Activated CD4-positive, alpha-beta T cell treated with anti-CD3 and anti-CD28 coated beads, Interleukin-2, amount 10 ng/mL, durations not matched to agents 7 days and 5 days (primary cell): ENCODE measurements at places on chromosomes 12 and 14.

- no peak overlapping the region for H3K4me3 ChIP-seq
- no peak for DNase-seq
- no peaks in the 10 kb centered on the region for H3K4me1 ChIP-seq
- no peaks in the 10 kb centered on the region for H3K27me3 ChIP-seq
- H3K27ac ChIP-seq = no peak overlapping the region
Measured at GRCh38 chr12:100959481-100959880, 164.9 kb downstream of the ANO4 start.

DNA sequence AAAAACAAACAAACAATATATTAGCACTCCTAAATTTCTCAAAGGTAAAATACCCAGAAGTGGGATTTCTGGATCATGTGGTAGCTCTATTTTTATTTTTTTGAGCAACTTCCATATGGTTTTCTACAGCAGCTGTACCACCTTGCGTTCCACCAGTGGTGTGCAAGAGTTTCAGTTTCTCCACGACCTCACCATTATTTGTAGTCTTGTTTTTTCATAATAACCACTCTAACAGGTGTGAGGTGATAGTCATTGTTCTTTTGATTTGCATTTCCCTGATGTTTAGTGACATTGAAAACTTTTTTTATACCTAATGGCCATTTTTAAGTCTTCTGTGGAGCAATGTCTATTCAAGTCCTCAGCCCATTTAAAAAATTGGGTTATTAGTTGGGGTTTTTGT, 127.3 kb upstream of the SLC38A2 start:
- H3K4me1 ChIP-seq = peaks cover 3% of the 10 kb centered on the region
- no peaks in the 10 kb centered on the region for H3K27me3 ChIP-seq
- DNase-seq = no peak
- no peak overlapping the region for H3K27ac ChIP-seq
- H3K4me3 ChIP-seq = no peak overlapping the region

DNA sequence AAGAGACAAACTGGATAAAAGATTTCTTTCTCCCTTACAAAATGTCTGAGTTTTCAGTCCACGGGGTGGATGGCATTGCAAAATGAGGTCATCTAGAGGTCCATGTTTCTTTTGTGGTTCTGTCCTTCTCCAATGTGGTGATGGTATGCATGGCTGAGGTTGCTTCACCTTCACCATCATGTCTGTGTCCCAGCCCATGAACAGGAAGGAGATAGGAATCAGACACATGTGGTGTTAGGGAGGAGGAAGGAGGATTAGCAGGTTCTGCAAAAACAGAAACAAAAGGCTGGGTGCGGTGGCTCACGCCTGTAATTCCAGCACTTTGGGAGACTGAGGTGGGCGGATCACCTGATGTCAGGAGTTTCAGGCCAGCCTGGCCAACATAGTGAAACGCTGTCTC, 11.0 kb upstream of the AEBP2 start:
- peaks cover 36% of the 10 kb centered on the region for H3K4me1 ChIP-seq
- H3K36me3 ChIP-seq = peaks cover 15% of the 10 kb centered on the region
- DNase-seq = no peak
- H3K4me3 ChIP-seq = no peak overlapping the region
- no peak overlapping the region for H3K27ac ChIP-seq

GRCh38 chr12:96902076-96902475, 5.0 kb upstream of the NEDD1 start:
- H3K4me3 ChIP-seq = no peak overlapping the region
- DNase-seq = no peak
- peaks cover 10% of the 10 kb centered on the region for H3K27me3 ChIP-seq
- peaks cover 7% of the 10 kb centered on the region for H3K4me1 ChIP-seq
- no peak overlapping the region for H3K27ac ChIP-seq
- H3K36me3 ChIP-seq = no peaks in the 10 kb centered on the region

GRCh38 chr14:105257464-105257863, 9.1 kb downstream of the BTBD6 start:
- no peak overlapping the region for H3K4me3 ChIP-seq
- peaks cover 10% of the 10 kb centered on the region for H3K4me1 ChIP-seq
- no peaks in the 10 kb centered on the region for H3K36me3 ChIP-seq
- peak overlapping the region; percentile 52 for H3K27ac ChIP-seq
- DNase-seq = peak; percentile 26
- no peaks in the 10 kb centered on the region for H3K27me3 ChIP-seq

DNA sequence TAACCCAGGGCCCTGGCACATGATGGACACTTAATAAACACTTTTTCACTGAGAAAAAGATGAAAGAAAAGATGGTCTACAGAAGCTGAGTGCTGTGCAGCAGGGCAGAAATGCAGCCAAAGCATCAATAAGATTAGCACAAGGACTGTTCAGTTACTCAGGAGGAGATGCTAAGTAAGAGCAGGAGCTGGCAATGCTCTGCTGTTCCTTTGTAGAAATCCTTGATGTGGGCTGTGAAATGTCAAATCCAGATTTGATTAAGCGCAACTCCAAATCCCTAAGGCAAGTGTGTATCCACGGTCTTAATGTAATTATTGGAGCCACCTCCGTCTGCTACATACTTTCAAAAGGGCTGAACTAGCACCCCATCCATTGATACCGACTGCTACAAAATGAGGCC, 151.8 kb upstream of the BTG1 start:
- DNase-seq = no peak
- peaks cover 23% of the 10 kb centered on the region for H3K36me3 ChIP-seq
- H3K27me3 ChIP-seq = no peaks in the 10 kb centered on the region

DNA sequence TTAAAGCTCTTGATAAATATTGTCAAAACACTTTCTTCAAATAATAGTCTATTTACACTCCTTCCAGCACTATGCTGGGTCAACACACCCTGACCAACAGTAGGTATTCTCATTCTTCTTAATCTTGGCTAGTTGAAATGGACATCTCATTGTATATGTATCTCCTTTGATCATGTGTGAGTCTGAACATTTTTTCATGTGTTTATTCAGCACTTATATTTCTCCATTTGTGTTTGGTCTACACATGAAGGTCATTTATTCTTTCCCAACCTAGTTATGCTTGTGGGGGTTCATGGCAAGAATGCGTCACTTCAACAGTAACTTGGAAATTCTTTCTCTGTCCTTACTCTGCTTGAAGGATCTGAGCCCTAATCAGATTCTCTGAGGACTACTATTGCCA, 133.1 kb upstream of the ARID2 start:
- H3K27me3 ChIP-seq = peaks cover 7% of the 10 kb centered on the region
- H3K36me3 ChIP-seq = no peaks in the 10 kb centered on the region
- no peak overlapping the region for H3K27ac ChIP-seq
- no peaks in the 10 kb centered on the region for H3K4me1 ChIP-seq
- no peak for DNase-seq

DNA sequence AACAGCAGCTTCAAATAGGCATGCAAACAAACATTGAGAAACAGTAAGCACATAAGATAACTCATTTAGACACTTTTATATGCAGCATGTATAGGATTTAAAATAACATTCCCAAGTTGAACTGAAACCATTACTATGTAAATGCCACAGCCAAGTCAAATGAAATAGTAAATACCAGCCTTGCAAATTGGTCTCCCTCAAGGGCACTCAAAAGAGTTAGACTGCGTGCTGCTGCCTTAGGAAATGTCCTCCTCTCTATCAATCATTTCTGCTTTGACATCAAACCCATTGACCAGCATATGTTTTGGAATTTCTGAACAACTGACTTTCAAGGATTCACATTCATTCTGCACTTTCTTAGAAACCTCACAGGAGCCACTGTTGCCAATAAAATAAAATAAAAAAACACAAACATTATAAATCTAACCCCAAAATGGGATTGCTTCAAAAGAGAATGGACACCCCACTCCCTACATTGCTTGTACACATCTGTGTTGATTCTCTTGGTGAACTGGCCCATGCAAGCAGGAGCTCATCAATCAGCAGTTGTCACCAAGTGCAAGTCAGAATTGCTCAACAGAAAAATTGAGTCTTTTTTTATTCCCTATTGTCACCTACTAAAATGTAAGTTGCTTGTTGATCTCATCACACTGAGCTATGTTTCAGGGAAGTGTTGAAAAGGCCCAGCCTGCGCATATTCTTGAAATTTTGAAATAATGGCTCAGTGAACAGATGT, 256.2 kb downstream of the DAD1 start:
- no peaks in the 10 kb centered on the region for H3K36me3 ChIP-seq
- H3K4me3 ChIP-seq = no peak overlapping the region
- DNase-seq = no peak

GRCh38 chr12:117738233-117738632, 230.6 kb downstream of the KSR2 start:
- H3K27ac ChIP-seq = no peak overlapping the region
- H3K27me3 ChIP-seq = no peaks in the 10 kb centered on the region
- no peak for DNase-seq
- H3K36me3 ChIP-seq = no peaks in the 10 kb centered on the region
- H3K4me3 ChIP-seq = no peak overlapping the region

GRCh38 chr12:77777274-77777673, 53.4 kb upstream of the NAV3 start:
- H3K36me3 ChIP-seq = no peaks in the 10 kb centered on the region
- H3K27ac ChIP-seq = no peak overlapping the region
- H3K4me1 ChIP-seq = no peaks in the 10 kb centered on the region
- no peak for DNase-seq
- H3K27me3 ChIP-seq = no peaks in the 10 kb centered on the region
- no peak overlapping the region for H3K4me3 ChIP-seq

GRCh38 chr14:60958146-60958545, 22.7 kb downstream of the TRMT5 start:
- no peak overlapping the region for H3K4me3 ChIP-seq
- no peaks in the 10 kb centered on the region for H3K27me3 ChIP-seq
- no peak overlapping the region for H3K27ac ChIP-seq
- H3K36me3 ChIP-seq = peaks cover 40% of the 10 kb centered on the region

DNA sequence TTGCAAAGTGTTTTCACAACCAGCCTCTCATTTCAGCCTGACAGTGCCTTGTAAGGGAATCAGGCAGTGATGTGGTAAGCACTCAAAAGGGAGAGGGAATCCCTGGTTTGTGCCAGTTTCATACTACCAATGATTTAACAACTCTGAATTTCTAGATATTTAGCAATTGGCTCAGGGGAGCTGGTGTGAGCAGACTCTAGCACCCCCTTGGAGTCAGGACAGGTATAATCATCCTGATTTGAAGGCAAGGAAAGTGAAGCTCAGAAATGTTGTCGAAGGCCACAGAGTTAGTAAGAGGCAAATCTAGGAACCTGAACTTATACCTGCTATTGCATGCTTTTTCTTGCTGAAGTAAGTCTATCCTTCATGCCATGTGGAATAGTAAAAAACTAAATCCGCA, 63.1 kb upstream of the DACT1 start:
- no peak overlapping the region for H3K4me3 ChIP-seq
- H3K36me3 ChIP-seq = no peaks in the 10 kb centered on the region
- no peak for DNase-seq
- H3K27ac ChIP-seq = no peak overlapping the region
- peaks cover 38% of the 10 kb centered on the region for H3K4me1 ChIP-seq
- no peaks in the 10 kb centered on the region for H3K27me3 ChIP-seq

GRCh38 chr14:82935691-82936090, 1402.0 kb upstream of the SEL1L start:
- H3K4me3 ChIP-seq = no peak overlapping the region
- H3K27ac ChIP-seq = no peak overlapping the region
- no peak for DNase-seq
- no peaks in the 10 kb centered on the region for H3K27me3 ChIP-seq

DNA sequence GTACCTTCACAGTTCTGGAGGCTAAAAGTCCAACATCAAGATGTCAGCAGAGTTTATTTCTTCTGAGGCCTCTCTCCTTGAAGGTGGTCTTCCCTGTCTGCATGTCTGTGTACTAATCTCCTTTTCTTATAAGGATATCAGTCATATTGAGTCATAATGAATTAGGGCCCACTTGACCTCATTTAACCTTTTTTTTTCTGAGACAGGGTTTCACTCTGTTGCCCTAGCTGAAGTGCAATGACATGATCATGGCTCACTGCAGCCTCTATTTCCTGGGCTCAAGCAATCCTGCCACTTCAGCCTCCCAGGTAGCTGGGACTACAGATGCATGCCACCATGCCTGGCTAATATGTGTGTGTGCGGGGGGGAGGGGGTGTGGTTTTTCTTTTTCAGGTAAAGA, 41.7 kb downstream of the PPM1H start:
- no peaks in the 10 kb centered on the region for H3K36me3 ChIP-seq
- H3K4me3 ChIP-seq = no peak overlapping the region

GRCh38 chr12:22562036-22563028, 18.0 kb upstream of the C2CD5 start:
- H3K27ac ChIP-seq = no peak overlapping the region
- H3K4me1 ChIP-seq = peaks cover 4% of the 10 kb centered on the region
- DNase-seq = no peak
- H3K27me3 ChIP-seq = peaks cover 3% of the 10 kb centered on the region
- H3K4me3 ChIP-seq = no peak overlapping the region

- no peak overlapping the region for H3K4me3 ChIP-seq
- H3K4me1 ChIP-seq = no peaks in the 10 kb centered on the region
- H3K27me3 ChIP-seq = no peaks in the 10 kb centered on the region
- peaks cover 9% of the 10 kb centered on the region for H3K36me3 ChIP-seq
- DNase-seq = no peak
Measured at GRCh38 chr12:2922329-2922728, 31.6 kb downstream of the TULP3 start.

- H3K36me3 ChIP-seq = no peaks in the 10 kb centered on the region
- no peak overlapping the region for H3K4me3 ChIP-seq
- H3K27me3 ChIP-seq = peaks cover 27% of the 10 kb centered on the region
- no peak for DNase-seq
- no peak overlapping the region for H3K27ac ChIP-seq
Measured at GRCh38 chr14:72605096-72605920, 288.6 kb downstream of the DPF3 start.

DNA sequence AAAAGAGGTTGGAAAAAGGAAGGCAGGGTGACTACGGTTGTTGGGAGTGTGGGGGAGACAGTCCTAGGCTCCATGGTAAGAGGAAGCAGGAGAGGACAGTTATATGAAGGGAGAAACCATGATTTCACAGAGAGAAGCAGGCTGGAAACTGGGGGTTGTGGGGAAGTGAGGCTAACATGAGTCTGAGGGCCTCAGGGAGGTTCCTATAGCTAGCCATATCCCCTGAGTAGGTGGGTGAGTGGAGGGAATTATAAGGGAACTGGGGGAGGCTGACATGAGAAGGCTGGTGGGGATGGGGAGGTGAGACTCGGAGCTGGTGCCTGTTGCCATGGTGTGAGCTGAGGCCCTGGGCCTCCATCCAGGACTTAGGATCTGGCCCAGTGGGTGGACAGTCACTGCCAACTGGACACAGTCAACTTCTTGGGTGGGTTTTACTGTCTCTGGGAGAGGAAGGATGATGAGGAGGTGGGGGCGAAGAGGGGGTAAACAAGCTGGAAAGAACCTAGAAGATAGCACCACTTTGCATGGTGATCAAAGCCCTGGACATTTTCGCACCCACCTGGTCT, 1.4 kb downstream of the RNASE13 start:
- H3K4me1 ChIP-seq = no peaks in the 10 kb centered on the region
- peaks cover 8% of the 10 kb centered on the region for H3K27me3 ChIP-seq
- DNase-seq = no peak
- H3K4me3 ChIP-seq = no peak overlapping the region
- H3K27ac ChIP-seq = no peak overlapping the region
- H3K36me3 ChIP-seq = no peaks in the 10 kb centered on the region

GRCh38 chr12:53047221-53048032, 2.4 kb upstream of the TNS2 start:
- DNase-seq = peak; percentile 59
- peak overlapping the region; percentile 13 for H3K27ac ChIP-seq
- H3K36me3 ChIP-seq = no peaks in the 10 kb centered on the region
- H3K4me1 ChIP-seq = peaks cover 30% of the 10 kb centered on the region
- peaks cover 10% of the 10 kb centered on the region for H3K27me3 ChIP-seq
